ENCODE measurements at places on chromosomes 1 and 21.

DNA sequence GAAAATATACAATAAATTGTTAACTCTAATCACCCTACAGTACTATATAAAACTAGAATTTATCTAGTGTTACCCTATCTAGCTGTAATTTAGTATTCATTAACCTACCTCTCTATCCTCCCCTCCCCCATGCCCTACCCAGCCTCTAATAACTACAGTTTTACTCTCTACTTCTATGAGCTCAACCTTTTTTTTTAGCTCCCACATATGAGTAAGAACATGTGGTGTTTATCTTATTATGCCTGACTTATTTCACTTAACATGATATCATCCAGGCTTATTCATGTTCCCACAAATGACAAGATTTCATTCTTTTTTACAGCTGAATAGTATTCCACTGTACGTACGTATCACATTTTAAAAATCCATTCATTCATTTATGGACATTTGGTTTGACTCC is 46.0 kb upstream of the WARS2 start:
- H3K4me1 ChIP-seq = no peaks in the 10 kb centered on the region
- no peaks in the 10 kb centered on the region for H3K36me3 ChIP-seq
- H3K27ac ChIP-seq = no peak overlapping the region

DNA sequence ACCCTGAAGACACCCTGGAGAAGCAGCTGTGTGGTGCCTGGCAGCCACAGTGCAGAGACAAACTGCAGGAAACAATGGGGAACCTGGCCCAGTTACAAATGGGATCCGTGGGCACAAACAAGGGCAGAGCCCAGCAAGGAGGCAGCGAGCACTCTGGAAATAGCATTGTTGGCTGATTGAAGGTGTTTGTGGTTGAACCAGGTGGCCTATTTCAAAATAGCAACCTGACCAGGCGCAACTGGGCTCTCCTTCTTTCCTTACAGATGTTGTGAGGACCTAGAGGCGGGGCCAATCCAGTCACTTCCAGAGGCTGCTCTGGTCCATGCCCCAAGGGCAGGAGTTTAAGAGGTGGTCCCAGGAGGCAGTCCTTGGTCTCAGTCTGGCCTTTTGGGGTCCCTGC is 21.7 kb upstream of the ZBTB21 start:
- DNase-seq = no peak
- H3K4me3 ChIP-seq = no peak overlapping the region
- H3K4me1 ChIP-seq = no peaks in the 10 kb centered on the region
- no peaks in the 10 kb centered on the region for H3K36me3 ChIP-seq
- H3K27ac ChIP-seq = no peak overlapping the region

- peaks cover 16% of the 10 kb centered on the region for H3K27me3 ChIP-seq
- no peaks in the 10 kb centered on the region for H3K36me3 ChIP-seq
- no peak overlapping the region for H3K27ac ChIP-seq
Observed at GRCh38 chr1:53165408-53165961, 23.0 kb upstream of the SLC1A7 start.

GRCh38 chr21:31888936-31889371 is 16.1 kb downstream of the HUNK start:
- H3K4me1 ChIP-seq = no peaks in the 10 kb centered on the region
- no peak overlapping the region for H3K4me3 ChIP-seq
- H3K27me3 ChIP-seq = peaks cover 5% of the 10 kb centered on the region
- DNase-seq = no peak

GRCh38 chr1:117753232-117753631 is 147.4 kb downstream of the TENT5C start:
- H3K27ac ChIP-seq = no peak overlapping the region
- H3K27me3 ChIP-seq = no peaks in the 10 kb centered on the region
- no peak overlapping the region for H3K4me3 ChIP-seq
- peaks cover 9% of the 10 kb centered on the region for H3K4me1 ChIP-seq

GRCh38 chr1:201275253-201275666 is 8.0 kb upstream of the PKP1 start:
- no peak for DNase-seq
- H3K36me3 ChIP-seq = no peaks in the 10 kb centered on the region
- no peaks in the 10 kb centered on the region for H3K27me3 ChIP-seq
- H3K27ac ChIP-seq = no peak overlapping the region
- H3K4me1 ChIP-seq = no peaks in the 10 kb centered on the region

- H3K27me3 ChIP-seq = no peaks in the 10 kb centered on the region
- H3K36me3 ChIP-seq = no peaks in the 10 kb centered on the region
- no peak overlapping the region for H3K27ac ChIP-seq
- peaks cover 9% of the 10 kb centered on the region for H3K4me1 ChIP-seq
- H3K4me3 ChIP-seq = no peak overlapping the region
- DNase-seq = no peak
Observed at GRCh38 chr1:24970399-24970753, 40.3 kb upstream of the RUNX3 start.

- no peaks in the 10 kb centered on the region for H3K36me3 ChIP-seq
- H3K27me3 ChIP-seq = no peaks in the 10 kb centered on the region
- no peak overlapping the region for H3K4me3 ChIP-seq
- DNase-seq = no peak
- H3K4me1 ChIP-seq = no peaks in the 10 kb centered on the region
- H3K27ac ChIP-seq = no peak overlapping the region
Observed at GRCh38 chr21:28151758-28152157, 840.9 kb downstream of the LTN1 start.

- no peaks in the 10 kb centered on the region for H3K27me3 ChIP-seq
- peak; percentile 54 for DNase-seq
- H3K27ac ChIP-seq = no peak overlapping the region
- peaks cover 17% of the 10 kb centered on the region for H3K4me1 ChIP-seq
- no peaks in the 10 kb centered on the region for H3K36me3 ChIP-seq
Observed at GRCh38 chr1:111481387-111482221, 7.8 kb downstream of the C1orf162 start.

GRCh38 chr1:112172294-112172882 is 182.9 kb upstream of the KCND3 start:
- H3K36me3 ChIP-seq = no peaks in the 10 kb centered on the region
- no peak overlapping the region for H3K27ac ChIP-seq
- H3K4me3 ChIP-seq = no peak overlapping the region
- no peaks in the 10 kb centered on the region for H3K4me1 ChIP-seq
- H3K27me3 ChIP-seq = no peaks in the 10 kb centered on the region

GRCh38 chr21:36804874-36805611 is 106.1 kb downstream of the SIM2 start:
- H3K4me1 ChIP-seq = no peaks in the 10 kb centered on the region
- H3K27ac ChIP-seq = no peak overlapping the region
- no peak for DNase-seq
- H3K36me3 ChIP-seq = no peaks in the 10 kb centered on the region

DNA sequence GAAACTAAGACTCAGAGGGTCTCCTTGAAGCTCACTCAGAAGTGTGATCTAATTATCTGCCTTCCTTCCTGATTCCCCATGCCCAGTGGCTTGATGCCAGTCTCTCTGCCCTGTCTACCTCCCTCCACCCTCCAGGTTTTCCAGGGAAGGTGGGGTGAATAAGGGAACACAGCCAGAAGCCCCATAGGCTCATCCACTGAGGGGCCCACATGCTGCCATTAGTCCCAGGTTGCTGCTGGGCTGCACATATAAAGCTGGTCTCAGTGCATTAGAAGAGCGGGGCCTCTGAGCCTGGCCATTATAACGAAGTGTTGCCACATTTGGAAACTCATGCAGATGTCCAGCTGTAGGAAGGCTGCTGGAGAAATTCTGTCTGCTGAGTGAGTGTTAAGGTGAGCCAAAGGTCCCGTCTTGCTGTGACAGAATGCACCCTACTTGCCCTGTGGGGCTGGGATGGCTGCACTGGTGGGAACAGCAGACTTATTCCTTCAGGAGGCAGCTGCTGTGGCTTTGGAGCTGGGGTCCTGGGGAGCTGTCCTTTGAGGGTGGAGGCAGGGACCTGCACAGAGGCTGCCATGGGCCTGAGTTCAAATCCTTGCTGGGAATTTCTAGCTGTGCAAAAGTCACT is 2.9 kb downstream of the ADORA1 start:
- H3K27ac ChIP-seq = no peak overlapping the region
- no peaks in the 10 kb centered on the region for H3K36me3 ChIP-seq
- H3K27me3 ChIP-seq = peaks cover 10% of the 10 kb centered on the region

DNA sequence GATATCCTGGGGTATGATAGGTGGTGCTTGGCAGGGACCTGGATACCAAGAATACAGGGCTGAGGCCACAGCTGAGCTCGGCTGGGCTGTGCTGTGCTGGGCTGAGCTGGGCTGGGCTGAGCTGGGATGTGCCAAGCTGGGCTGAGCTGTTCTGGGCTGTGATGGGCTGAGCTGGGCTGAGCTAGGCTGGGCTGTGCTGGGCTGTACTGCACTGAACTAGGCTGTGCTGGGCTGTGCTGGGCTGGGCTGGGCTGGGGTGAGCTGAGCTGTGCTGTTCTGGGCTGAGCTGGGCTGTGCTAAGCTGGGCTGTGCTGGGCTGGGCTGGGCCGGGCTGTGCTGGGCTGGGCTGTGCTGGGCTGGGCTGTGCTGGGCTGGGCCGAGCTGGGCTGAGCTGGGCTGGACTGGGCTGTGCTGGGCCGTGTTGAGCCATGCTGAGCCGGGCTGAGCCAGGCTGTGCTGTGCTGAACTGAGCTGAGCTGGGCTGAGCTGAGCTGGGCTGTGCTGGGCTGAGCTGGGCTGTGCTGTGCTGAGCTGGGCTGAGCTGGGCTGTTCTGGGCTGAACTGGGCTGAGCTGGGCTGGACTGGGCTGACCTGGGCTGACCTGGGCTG is 94.7 kb upstream of the ACTRT2 start:
- H3K4me1 ChIP-seq = no peaks in the 10 kb centered on the region
- no peaks in the 10 kb centered on the region for H3K27me3 ChIP-seq
- H3K36me3 ChIP-seq = no peaks in the 10 kb centered on the region
- no peak for DNase-seq

GRCh38 chr1:194830387-194830786 is 1644.0 kb upstream of the B3GALT2 start:
- H3K4me1 ChIP-seq = no peaks in the 10 kb centered on the region
- DNase-seq = no peak
- no peaks in the 10 kb centered on the region for H3K27me3 ChIP-seq
- no peaks in the 10 kb centered on the region for H3K36me3 ChIP-seq

DNA sequence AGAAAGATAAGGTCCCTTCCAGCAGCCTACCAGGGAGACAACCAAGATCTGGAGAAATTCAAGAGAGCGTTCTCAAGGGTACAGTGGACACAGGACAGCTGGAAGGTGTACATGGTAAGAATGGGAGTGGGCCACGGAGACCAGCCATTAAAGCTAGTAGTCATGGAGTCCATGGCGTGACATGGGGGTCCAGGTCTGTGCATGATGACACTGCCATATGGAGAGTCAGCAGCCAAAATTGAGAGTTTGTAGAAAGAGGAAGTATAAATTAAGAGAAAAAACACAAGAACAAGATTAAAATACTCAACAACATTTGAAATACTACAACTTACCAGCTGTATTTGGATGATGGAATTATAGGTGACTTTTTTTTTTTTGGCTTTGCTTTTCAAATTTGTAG is 7.9 kb upstream of the LORICRIN start:
- no peak overlapping the region for H3K4me3 ChIP-seq
- H3K27ac ChIP-seq = no peak overlapping the region
- H3K27me3 ChIP-seq = no peaks in the 10 kb centered on the region
- no peaks in the 10 kb centered on the region for H3K36me3 ChIP-seq
- DNase-seq = no peak

GRCh38 chr1:112126598-112126997 is 137.1 kb upstream of the KCND3 start:
- no peak for DNase-seq
- H3K27me3 ChIP-seq = no peaks in the 10 kb centered on the region
- no peak overlapping the region for H3K27ac ChIP-seq
- H3K36me3 ChIP-seq = no peaks in the 10 kb centered on the region
- H3K4me1 ChIP-seq = no peaks in the 10 kb centered on the region

GRCh38 chr1:46248122-46248920 is 758 bp downstream of the RAD54L start:
- no peaks in the 10 kb centered on the region for H3K27me3 ChIP-seq
- H3K4me3 ChIP-seq = peak overlapping the region; percentile 65
- H3K27ac ChIP-seq = peak overlapping the region; percentile 94
- H3K4me1 ChIP-seq = peaks cover 47% of the 10 kb centered on the region

GRCh38 chr1:14897547-14897946 is 256.0 kb upstream of the TMEM51 start:
- no peaks in the 10 kb centered on the region for H3K27me3 ChIP-seq
- H3K4me1 ChIP-seq = no peaks in the 10 kb centered on the region
- no peaks in the 10 kb centered on the region for H3K36me3 ChIP-seq
- H3K27ac ChIP-seq = no peak overlapping the region
- H3K4me3 ChIP-seq = no peak overlapping the region

GRCh38 chr1:155717041-155717440 is 28.1 kb downstream of the DAP3 start:
- DNase-seq = no peak
- no peak overlapping the region for H3K27ac ChIP-seq
- H3K4me3 ChIP-seq = no peak overlapping the region
- H3K36me3 ChIP-seq = peaks cover 61% of the 10 kb centered on the region
- no peaks in the 10 kb centered on the region for H3K4me1 ChIP-seq
- H3K27me3 ChIP-seq = no peaks in the 10 kb centered on the region

GRCh38 chr1:220873868-220874655 is 5.2 kb upstream of the HLX start:
- H3K27ac ChIP-seq = no peak overlapping the region
- no peaks in the 10 kb centered on the region for H3K4me1 ChIP-seq
- H3K27me3 ChIP-seq = no peaks in the 10 kb centered on the region
- no peak overlapping the region for H3K4me3 ChIP-seq
- peak; percentile 37 for DNase-seq

GRCh38 chr1:48495166-48495565 is 23.2 kb upstream of the SPATA6 start:
- DNase-seq = no peak
- H3K4me1 ChIP-seq = no peaks in the 10 kb centered on the region
- peaks cover 12% of the 10 kb centered on the region for H3K27me3 ChIP-seq
- H3K4me3 ChIP-seq = no peak overlapping the region
- H3K36me3 ChIP-seq = no peaks in the 10 kb centered on the region
- H3K27ac ChIP-seq = no peak overlapping the region

GRCh38 chr1:27955076-27955475 is 4.7 kb upstream of the XKR8 start:
- no peaks in the 10 kb centered on the region for H3K27me3 ChIP-seq
- no peak overlapping the region for H3K4me3 ChIP-seq
- H3K27ac ChIP-seq = no peak overlapping the region
- H3K4me1 ChIP-seq = peaks cover 15% of the 10 kb centered on the region
- H3K36me3 ChIP-seq = peaks cover 2% of the 10 kb centered on the region

DNA sequence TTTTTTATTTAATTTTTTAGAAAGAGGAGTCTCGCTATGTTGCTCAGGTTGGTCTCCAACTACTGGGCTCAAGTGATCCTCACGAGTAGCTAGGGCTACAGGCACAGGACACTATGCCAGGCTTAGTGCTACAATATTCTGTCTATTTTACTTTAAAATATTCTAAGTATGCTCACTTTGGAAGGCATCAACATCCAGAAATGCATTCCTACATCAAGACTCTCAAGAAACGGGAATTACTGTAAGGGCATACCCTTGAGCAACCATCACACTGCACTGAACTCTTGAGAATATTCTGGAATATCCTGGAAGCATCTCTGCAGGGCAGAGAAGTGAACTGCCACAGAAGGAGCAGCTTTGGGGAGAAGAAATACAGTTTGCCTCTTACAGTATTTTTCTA is 565 bp upstream of the DMRTB1 start:
- H3K36me3 ChIP-seq = no peaks in the 10 kb centered on the region
- peaks cover 16% of the 10 kb centered on the region for H3K27me3 ChIP-seq
- H3K27ac ChIP-seq = no peak overlapping the region
- no peak for DNase-seq
- no peaks in the 10 kb centered on the region for H3K4me1 ChIP-seq

Measured in DND-41 (cell line).